Activated CD4-positive, CD25-positive, alpha-beta regulatory T cell (primary cell): ENCODE measurements at places on chromosomes 6 and 20.

DNA sequence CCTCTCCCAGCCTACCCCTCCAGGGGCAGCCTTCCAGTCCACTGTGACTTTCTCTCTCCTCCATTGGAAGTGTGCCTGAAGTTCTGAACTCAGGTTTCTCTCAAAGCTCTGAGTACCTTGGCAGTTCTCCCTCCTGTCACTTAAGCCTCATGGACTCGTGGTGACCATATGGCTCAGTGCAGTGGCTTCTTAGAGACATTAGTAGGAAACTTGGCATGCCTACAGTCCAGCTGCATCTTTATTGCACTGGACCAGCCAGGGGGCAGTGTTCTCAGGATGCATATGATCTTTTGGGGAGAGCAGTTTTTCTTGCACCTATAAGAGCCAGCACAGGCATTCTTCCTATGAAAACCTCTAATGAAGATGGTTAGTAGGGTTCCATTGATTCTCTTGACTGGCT lies 47.5 kb upstream of the KCNK16 start:
- DNase-seq: no peak

- DNase-seq: no peak
Observed at GRCh38 chr20:18527836-18528235, 20.1 kb downstream of the SEC23B start.

DNA sequence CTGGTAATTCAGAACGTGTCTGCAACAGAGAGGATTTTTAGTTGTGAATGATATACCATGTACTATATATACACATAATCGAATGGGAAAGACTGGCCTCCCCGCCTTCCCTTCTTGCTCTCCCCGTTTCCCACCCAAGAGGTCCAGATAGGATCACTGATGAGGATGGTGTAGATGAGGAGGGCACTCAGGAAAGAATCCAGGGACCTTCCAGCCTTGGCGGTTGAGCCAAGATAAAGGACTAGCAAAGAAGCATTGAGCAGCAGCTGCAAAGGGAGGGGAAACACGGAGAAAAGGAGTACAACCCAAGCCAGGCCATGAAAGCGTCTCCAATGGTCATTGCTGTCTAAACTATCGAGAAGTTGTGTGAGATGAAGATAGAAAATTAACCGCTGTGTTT lies 84.0 kb upstream of the EXOC2 start:
- no peak for DNase-seq

DNA sequence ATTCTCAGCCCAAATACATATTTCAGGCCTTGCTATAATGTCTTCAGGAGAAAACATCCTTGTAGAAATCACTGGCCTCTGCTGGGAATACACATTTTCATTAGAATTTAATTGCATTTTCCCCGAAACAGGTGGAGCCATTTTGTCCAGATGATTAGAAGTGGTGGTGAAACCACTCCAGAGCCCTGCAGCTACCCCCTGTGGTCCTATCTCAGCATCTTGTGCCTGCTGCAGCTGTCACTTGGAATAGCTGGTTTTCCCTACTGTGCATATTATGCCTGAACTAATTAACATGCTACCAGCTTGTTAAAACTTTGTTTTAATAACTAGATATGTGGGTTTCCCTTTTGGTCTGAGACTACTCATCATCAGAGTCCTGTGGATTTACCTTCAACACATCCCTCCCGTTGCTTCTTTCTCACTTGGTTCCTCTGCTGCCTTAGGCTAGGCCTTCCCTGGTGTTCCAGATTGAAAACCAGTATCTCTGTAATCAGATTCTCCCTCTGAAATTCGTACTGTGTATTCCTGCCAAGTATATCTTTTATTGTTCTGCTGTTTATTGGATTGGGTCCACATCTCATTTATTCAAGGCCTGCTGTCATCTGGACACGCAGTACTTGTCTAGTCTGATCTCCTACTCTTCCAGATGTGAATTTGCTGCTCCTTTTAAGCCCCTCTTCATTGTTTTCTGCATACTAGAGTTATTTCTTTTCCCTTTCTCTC lies 15.2 kb downstream of the DNAH8 start:
- DNase-seq: no peak

DNA sequence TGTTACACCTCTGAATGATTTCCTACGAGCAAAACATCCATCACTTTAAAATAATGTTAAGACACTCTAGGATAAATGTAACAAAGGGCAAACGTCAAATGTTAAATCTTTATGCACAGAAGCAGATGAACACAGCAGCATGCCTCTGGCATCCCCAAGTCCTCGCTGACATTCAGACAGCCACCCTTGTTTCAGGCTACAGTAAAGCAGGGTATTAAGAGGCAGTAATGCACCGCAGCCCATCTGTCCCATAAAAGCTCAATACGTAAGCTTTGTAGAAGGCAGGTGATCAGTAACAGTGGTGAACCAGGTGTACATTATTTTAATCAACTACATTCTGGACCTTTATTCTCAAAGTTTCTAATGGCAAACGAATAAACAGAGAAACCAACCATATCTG lies 64.8 kb downstream of the PPP1R3G start:
- DNase-seq: no peak

DNA sequence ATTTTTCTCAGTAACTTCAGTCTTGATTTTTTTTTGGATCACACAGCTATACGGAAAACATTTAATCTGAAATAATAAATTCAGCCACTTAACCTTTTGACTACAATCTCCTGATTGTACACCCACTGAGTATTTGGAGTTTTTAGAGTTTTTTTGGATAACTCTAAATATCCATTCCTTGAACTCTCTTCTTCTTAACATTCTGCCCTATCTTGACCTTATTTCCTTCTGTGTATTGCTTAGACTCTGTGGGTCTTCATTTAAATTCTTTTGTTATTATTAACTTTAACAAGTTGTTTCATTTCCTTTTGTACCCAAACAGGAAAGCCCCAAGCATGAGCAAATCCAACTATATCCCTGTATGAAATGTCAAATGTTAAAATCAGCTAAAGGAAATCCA lies 170.2 kb upstream of the PTCHD4 start:
- no peak for DNase-seq

- no peak for DNase-seq
Observed at GRCh38 chr6:164229716-164230115, 815.2 kb downstream of the QKI start.

GRCh38 chr6:11055127-11055627 lies 11.1 kb upstream of the ELOVL2 start:
- DNase-seq: no peak

GRCh38 chr6:8108031-8108660 lies 5.8 kb upstream of the EEF1E1 start:
- no peak for DNase-seq

DNA sequence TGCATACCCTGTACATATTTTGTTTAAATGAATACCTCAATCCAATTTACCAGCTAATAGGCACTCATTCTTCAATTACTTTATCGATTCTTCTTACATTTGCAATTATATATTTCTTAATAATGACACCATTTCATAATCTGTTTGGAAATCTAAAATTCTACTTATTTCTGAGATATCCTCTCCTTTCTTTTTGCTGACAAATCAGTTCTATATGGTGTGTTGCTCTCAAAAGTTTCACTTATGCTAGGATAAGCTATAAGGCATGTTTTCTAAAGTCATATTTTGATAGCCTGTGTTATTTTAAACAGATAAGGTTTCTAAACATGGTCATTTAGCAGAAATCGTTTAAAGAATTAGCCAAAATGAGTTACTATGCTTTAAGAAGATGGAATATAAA lies 140.6 kb upstream of the GJE1 start:
- DNase-seq: no peak

DNA sequence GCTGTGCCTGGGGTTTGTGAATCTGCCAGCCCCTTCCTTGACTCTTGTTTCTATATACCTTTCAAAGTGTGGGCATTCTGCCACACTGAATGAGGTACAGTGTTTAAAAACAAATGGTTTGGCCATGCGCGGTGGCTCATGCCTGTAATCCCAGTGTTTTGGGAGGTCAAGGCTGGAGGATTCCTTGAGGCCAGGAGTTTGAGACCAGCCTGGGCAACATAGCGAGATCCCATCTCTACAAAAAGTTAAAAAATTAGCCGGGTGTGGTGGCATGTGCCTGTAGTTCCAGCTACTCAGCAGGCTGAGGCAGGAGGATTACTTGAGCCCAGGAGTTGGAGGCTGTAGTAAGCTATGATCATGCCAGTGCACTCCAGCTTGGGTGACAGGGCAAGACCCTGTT lies 5.8 kb downstream of the FAM83D start:
- no peak for DNase-seq

DNA sequence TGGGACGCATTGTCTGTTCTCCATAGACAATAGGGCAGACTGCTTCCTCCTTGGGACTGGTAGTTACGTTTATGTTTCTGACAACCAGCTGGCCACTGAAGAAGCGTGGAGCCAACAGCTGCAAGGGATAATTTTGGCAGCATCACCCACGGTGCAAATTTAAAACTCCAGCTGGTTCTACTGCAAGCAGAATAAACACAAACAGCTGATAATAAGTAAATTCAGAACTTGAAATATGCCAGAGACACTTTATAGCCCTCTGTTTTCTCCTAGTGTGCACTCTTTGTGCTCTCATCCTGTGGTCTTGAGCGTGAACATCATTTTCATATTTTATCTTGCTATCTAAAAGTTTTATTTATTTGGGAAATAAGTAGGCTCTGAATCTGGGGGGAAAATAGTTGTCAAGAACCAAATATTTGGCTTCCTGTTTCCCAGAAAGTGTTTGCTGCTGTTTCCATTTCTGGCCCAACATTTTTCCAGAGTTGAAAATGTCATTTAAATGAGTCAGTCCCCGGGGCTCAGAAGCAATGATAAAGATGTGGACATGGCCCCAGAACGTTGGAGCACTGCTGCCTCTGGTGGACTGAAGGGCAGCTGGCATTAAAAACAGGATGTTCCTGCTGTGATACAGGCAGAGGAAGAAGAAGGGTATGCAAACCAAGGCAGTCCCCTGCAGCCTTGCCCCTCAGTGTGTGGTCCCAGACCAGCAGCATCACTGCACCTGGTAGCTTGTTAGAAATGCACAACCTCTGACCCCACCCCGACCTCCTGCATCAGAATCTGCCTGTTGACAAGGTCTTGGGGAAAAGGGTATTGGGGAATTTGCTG lies 12.5 kb upstream of the THBD start:
- no peak for DNase-seq

DNA sequence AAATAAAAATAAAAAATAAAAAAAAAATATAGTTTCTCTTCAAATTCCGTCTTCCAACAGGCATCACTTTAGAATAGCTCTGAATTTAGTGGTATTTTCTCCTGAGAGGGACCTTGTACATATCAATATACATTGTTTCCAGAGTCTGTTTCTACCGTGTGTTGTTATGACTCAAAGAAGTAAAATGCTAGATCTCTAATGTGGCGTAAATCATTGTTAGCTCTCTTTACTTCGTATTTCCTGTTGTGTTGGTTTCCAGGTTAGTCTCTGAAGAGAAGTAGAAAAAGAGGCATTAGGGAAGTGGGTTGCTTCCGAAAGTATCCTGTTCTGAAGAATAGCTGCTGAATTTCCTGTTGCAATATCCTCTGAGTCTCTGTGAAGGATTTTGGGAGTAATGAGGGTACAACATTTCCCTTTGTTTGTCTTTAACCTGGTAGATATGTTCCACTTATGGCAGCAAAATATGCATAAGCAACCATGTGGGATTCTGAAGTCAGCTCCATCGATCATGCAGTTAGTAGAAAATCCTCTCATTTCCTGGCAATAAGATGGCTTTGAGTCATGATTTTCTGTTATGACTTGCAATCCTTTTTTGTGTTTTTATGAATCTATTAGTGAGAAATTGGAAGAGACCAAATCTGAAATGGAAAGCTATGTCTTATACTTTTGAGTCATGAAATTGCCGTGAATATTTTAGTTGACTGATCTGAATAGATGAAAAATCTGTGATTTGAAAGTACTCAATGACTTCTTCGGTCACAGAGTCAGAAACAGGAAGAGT lies 42.0 kb upstream of the MCHR2 start:
- no peak for DNase-seq

- no peak for DNase-seq
Observed at GRCh38 chr6:12483712-12484111, 193.6 kb downstream of the EDN1 start.

- DNase-seq: no peak
Observed at GRCh38 chr20:35871259-35871771, 83.0 kb downstream of the SCAND1 start.

DNA sequence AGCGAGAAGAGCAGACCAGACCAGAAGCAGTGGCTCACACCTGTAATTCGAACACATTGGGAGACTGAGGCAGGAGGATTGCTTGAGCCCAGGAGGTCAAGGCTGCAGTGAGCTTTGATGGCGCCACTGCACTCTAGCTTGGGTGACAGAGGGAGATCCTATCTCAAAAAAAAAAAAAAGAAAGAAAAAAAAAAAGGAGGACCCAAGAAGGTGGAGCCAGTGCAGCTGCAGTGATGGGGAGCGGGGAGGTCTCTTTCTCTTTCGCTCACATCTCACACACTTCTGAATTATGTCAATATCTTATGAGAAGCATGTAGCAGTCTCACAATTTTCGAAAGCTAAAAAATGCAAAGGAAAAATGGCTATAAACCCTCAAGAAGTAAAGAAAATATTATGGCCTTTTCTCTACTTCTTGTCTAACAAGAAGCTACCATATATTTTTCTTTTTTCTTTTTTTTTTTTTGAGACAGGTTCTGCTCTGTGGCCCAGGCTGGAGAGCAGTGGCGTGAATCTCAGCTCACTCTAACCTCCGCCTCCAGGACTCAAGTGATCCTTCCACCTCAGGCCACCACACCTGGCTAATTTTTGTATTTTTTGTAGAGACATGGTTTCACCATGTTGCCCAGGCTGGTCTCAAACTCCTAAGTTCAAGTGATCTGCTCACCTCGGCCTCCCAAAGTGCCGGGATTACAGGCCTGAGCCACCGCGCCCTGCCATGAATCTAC lies 3.8 kb upstream of the SPO11 start:
- no peak for DNase-seq

DNA sequence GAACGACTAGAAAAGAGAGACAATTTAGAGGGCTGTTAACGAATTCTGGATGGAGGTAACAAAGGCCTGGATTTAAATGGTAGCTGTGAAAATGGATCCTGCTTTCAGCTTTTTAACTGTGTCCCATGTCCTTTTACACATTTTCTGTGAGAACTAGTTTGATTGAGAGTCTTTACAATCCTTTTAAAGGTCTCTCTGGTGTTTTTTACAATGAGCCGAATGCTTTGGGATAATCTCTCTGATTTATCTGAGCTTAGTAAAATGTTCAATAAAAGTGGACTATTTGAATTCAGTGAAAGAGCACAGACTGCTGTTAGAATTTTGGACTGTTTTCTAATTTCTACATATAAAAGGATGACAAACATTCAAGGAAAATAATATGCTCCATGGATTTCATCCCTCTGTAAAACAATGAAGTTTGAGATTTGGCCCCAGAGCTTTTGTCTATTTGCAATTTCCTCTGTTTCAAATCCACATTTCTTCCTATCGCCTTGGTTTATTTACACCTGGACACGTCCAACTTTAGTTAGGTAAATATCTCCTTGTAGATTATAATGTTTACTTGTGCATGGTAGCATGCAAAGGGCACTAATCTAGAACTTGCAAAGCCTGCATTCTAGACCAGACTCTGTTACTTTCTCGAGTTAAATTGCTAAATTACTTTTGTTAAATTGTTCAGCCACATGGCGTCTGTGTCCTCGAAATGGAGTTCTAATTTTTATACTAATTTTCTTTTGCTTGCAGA lies 871.0 kb upstream of the CITED2 start:
- no peak for DNase-seq
